ENCODE measurements at places on chromosomes 1 and 21. TPM values are rescaled to one million over a fixed set of nuclear protein-coding genes. Genes with fewer than 3 reads are reported as not detected.

DNA sequence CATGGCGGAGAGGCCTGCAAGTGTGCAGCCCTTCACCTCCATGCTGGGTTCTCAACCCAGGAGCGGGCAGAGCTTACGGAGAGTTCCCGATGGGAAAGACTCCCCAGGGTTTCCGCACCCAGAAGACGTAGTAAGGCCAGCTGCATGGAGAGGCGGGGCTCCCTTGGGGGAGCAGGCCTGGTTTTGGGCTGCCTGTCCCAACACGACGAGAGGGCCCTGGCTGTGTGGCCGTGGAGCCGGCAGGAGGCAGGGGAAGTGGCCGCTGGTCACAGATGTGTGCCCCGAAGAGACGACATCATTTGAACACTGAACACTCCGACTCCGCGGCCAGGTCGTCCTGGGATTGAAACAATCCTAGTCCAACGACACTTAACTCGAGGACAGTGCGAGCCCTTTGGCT is 57.0 kb downstream of the MORN1 start:
- DNase-seq, result no peak

DNA sequence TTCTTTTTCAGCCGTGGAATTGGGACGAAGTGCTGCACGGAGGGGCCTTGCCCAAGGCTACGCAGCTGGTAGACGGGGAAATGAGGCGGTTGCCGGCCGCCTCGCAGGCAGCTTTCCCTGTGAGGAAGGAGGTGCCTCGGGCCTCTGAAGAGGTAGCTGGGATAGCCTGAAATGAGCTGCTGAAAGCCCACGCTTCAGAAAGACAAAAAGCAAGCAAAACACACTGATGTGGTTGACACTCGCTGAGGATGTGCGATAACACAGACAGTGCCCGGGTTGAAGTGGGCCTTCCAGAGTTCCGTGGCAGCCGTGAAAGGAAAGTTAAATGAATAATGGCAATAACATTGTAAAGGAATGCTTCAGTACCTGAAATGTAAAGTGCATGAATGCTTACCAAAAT is 47.2 kb downstream of the S1PR1 start:
- no peak for DNase-seq

GRCh38 chr21:44789880-44790279 is 11.7 kb downstream of the UBE2G2 start:
- DNase-seq, result no peak

DNA sequence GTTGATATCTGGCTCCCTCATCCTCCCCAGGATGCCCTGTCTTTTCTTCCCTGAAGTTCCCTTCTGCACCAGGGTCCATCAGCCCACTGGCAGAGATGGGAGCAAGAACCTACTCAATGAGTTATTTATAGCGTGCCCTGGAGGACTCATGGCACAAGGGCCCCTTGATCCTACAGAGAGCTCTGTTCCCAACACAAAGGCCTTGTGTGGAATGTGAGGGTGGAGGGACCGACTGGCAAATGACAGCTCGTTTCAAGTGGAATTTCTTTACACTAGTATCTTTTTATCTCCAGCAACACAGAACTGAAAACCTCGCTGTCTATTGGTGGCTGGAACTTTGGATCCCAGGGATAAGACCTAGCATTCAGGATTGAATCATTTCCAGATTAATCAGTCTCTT is 22.4 kb downstream of the CHI3L2 start:
- DNase-seq, result no peak

GRCh38 chr21:26637201-26637745 is 64.2 kb upstream of the CYYR1 start:
- no peak for DNase-seq

GRCh38 chr1:46983830-46984586 is 39.5 kb upstream of the CYP4X1 start:
- DNase-seq, result no peak

DNA sequence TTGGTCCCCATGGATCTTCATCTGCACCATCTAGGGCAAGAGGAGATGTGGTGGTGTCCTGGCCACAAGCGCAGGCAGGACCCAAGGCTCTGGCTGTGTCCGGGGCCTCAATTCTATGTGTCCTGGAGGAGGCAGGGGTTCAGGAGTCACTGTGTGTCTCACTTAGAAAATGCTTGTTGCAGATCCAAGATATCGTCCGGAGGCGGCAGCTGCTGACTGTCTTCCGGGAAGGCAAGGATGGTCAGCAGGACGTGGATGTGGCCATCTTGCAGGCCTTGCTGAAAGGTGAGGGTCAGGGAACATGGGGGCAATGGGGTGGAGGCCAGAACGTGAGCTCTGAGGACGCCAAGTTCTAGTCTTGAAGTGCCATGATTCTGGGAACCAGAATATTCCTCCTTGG is 29.1 kb downstream of the TRPM2 start:
- no peak for DNase-seq

- DNase-seq, result no peak
These were observed 4.3 kb upstream of the CCN1 start for GRCh38 chr1:85576266-85576641.

GRCh38 chr1:116720364-116721038 is 33.7 kb upstream of the CD2 start:
- DNase-seq, result no peak

GRCh38 chr1:247482747-247483146 is 24.8 kb upstream of the OR2B11 start:
- DNase-seq, result no peak

GRCh38 chr1:20538760-20539551 is 13.4 kb upstream of the FAM43B start:
- no peak for DNase-seq

DNA sequence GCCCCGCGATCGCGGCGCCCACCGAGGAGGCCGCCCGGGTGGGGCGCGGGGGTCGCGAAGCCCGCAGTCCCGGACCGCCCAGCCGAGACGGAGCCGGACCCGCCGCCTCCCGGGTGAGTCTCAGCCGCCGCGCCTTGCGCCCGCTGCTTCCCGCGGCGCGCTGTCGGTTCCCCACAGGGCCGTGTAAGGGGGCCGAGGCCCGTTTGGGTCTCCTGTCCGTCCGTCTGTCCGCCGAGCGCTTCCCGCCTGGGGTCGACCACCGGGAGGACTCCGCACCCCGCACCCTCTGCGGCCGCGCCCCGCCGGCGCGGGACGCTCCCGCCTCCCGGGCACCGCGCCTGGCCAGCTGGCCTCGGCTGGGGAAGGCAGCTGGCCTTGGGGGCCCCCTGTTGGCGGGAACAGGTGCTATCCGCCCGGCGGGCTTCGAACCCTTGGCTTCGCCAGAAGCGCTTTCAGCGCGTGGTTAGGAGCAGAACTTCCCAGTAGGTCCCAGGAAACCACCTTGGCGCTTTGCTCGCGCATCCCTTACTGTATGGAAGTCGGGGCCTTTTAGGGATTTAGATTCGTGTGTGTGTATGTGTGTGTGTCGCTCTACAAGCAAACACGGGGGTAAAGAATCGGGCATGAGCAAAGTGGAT is 414 bp downstream of the TMEM51 start:
- DNase-seq, result peak; percentile 26

- no peak for DNase-seq
These were observed 5.1 kb upstream of the LHX9 start for GRCh38 chr1:197911857-197912696.

GRCh38 chr21:46454634-46455390 is 3.9 kb upstream of the DIP2A start:
- no peak for DNase-seq

DNA sequence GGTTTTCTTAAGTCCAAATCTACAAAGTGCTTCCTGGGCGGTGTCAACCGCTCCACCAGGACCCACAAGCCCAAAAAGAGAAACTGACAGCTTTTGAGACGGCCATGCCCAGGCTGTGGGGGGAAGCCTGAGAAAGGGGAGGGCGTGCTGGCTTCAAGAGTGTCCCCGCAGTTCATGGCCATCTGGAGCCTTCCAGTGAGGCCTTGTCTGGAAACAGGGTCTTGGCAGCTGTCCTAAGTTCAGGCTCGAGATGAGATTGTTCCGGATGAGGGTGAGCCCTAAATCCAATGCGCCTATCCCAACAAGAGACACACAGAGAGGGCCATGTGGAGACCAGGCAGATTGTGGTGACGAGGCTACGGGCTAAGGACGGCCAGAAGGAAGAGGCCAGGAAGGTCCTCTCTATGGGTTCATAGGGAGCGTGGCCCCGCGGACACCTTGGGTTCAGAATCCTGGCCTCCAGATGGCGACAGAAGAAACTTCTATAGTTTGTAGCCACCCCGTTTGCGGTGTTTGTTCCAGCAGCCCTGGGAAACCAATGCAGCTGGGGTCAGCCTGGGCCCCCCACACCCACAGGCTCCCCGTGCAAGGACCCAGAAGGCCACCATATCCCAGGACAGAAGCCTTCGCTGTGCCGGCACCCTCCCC is 70.2 kb downstream of the ARHGEF16 start:
- no peak for DNase-seq

GRCh38 chr1:106924360-106924759 is 132.1 kb upstream of the PRMT6 start:
- peak; percentile 7 for DNase-seq

DNA sequence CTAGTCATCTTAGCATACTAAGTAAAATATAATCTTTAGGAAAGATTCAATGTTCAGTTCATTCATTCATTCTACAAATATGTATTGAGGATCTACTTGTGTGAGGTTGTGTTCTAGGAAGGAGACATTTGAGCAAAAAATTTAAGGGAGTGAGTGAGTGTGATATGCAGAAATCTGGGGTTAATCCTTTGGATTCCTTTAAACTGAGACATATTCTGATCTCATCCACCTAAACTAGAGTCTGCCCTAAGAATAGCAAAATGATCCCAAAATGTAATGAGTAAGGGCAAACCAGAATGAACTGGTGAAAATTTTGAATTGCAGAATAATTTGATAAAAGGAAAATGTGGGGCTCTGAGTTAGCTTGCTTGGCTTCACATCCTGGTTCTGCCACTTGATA is 8.6 kb downstream of the UBE2U start:
- DNase-seq, result no peak

- DNase-seq, result no peak
These were observed 346.0 kb downstream of the LMX1A start for GRCh38 chr1:165010418-165011070.

Gene FOXD2
- 0.54 TPM for total RNA-seq

Gene SPATA45
- total RNA-seq, result not detected

Gene ARHGEF16
- total RNA-seq, result 6.7 TPM

Gene HIVEP3
- 0.20 TPM for total RNA-seq
